ENCODE measurements at places on chromosomes 1 and 21.
A peak's percentile ranks its signal among the peaks of the same experiment; 100 is the strongest.

- DNase-seq, result no peak
Measured at GRCh38 chr1:58013237-58013636, 533.3 kb downstream of the OMA1 start.

DNA sequence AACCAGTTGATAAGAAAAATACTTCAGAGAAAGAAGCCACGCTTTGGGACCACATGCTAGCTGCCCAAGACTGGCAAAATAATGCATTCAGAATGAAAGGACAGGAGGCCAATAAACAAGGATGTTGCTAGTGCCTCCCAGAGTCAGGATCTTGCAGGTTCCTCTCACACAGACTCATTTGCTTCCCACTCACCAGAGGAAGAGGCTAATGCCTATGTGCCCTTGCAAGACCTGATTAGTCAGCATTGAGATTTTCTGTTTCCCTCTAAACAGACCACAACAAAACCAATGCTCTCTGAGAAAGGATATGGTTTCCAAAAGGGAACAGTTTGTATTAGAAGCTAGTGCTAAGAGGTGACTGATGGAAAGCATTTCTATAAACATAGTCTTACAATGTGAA is 85.7 kb downstream of the NRDC start:
- DNase-seq, result peak; percentile 88

GRCh38 chr1:209172286-209172685 is 411.2 kb upstream of the CAMK1G start:
- no peak for DNase-seq

- DNase-seq, result no peak
Measured at GRCh38 chr21:33418691-33419090, 15.5 kb downstream of the IFNGR2 start.

- DNase-seq, result no peak
Measured at GRCh38 chr1:171919891-171920887, 78.9 kb downstream of the DNM3 start.

GRCh38 chr1:38776466-38777065 is 83.0 kb downstream of the RRAGC start:
- DNase-seq, result no peak

- DNase-seq, result peak; percentile 95
Measured at GRCh38 chr1:41109310-41110197, 88.0 kb upstream of the SLFNL1 start.

GRCh38 chr1:165235777-165236291 is 120.7 kb downstream of the LMX1A start:
- DNase-seq, result no peak

GRCh38 chr1:201591981-201592380 is 53.1 kb downstream of the NAV1 start:
- no peak for DNase-seq

DNA sequence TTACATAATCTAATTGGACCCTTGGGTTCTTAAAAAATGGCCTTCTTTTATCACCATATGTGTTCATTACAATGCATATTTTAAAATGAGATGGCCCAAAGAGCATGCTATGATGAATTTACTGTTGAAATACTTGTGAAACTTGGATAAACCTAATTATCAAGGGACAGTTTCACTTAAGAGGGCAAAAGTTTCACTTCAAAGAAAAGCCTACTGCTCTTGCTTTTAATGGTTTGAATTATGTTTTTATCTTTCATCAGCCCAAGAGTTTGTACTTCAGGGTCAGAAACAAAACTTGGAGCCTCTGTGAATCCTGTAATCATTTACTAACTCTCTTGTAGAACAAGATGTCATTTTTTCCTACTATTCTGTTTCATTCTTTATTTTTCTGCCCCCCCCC is 32.3 kb downstream of the POU2F1 start:
- no peak for DNase-seq

DNA sequence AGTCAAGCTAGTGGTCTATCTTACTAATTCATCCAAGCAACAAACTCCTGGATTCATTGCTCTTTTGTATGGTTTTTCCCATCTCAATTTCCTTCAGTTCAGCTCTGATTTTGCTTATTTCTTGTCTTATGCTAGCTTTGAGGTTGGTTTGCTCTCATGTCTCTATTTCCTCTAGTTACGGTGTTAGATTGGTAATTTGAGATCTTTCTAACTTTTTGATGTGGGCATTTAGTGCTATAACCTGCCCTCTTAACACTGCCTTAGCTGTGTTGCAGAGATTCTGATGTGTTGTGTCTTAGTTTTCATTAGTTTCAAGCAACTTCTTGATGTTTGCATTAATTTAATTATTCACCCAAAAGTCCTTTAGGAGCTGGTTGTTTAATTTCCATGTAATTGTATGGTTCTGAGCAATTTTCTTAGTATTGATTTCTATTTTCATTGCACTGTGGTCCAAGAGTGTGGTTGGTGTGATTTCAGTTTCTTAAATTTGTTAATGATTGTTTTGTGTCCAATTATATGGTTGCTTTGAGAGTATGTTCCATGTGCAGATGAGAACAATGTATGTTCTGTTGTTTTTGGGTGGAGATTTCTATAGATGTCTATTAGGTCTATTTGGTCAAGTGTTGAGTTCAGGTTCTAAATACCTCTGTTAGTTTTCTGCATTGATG is 154.6 kb downstream of the PLPPR5 start:
- no peak for DNase-seq

DNA sequence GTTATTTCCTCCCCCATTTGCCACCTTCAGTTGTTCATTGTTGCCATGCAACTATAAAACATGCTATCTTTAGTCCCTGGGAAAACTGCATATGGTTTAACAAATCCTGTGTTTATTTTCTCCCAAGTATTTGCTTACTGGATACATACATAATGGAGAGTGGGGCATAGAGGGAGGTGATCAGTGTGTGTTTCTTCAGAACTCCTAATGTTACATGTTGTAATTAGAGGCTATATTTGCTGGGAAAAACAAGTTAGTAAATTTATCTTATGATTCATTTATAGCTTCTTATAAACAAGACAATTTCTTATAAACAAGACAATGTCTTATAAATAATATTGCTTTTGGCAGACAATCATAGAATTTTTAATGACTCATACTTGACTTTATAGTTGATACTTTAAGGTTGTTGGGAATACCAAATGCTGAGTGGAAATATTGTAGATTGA is 7.3 kb upstream of the GIPC2 start:
- DNase-seq, result peak; percentile 83

- peak; percentile 1 for DNase-seq
Measured at GRCh38 chr1:100134872-100135271, 1.9 kb downstream of the TRMT13 start.

DNA sequence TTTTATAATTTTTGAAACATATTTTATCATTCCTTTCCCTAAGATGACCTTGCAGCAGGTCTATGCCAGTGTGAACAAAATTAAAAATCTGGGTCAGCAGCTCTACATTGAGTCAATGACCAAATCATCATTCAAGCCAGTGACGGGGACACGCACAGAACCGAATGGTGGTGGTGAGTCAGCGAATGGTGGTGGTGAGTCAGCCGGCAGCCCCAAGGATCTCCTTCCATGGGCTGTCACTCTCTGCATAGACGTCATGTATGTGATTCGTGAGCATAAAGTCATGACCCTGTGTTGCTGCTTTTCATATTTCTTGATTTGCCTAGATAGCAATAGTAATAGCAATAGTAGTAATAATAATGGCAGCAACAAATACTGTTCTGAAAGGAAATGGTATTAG is 26.3 kb downstream of the PER3 start:
- DNase-seq, result peak; percentile 96

- no peak for DNase-seq
Measured at GRCh38 chr1:207088701-207089626, at the start of gene C4BPB. Gene C4BPB, plus strand, starts transcription at chr1:207088860. Its CDS starts 672 bp downstream, at chr1:207089532.

DNA sequence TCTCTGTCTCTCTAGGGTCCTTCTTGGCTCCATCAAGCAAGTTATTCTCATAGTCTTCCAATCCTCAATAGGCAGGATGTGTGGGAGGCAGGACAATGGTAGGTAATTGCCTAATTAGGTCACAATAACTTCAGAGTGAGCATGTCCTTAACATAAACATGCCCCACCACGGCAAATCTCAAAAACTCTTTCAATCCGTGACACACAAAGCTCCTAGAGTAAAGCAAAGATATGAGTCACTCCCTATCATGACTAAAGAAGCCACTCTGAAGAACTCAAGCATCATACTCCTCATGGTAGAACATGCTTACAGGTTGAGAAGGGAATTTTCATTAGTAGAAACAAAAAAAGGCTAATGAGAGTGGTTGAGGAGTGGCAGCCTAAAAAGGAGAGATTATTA is 4.9 kb downstream of the HAO2 start:
- peak; percentile 31 for DNase-seq

DNA sequence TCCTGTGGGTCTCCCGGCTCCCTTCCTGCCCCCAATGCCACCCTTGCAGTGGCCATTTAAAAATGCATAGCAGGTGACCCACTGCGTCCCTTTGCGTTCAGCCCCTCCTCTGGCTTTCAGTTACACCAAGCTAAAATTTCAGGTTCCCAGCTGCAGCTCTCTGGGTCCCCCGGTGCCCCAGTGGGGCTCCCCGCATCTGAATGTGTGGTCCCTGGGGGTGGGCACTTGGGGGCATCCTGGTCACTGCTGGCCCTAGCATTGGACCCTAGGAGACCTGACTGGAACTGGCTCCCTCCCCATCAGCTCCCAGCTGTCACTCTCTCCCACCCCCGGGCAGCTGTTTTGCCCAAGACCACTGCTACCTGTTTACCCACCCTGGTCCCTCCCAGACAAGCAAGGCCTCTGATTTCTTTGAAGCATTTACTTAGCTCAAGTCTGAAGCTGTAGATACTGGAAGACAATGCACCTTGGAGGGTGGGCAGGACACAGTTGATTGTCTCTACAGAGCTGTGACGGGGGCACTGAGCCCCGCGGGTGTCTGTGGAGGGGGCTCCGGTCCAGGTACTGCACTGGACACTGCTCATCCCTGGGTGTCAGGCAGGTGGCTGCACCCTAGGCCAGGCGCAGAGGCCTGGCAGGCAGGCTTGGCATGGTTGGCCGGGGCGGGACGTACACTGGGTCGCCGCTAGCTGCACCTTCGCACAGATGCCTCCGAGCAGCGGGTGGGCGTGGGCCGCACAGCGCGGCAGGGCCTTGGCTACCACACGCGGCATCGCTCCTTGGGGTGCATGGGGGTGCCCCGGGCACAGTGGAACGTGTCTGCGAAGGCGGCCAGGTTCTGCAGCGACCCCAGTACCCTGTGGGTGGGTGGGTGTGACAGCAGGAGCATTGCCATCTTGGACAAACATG is 3.9 kb downstream of the PRXL2B start:
- no peak for DNase-seq

GRCh38 chr1:205495237-205495823 is 9.1 kb upstream of the CDK18 start:
- DNase-seq, result no peak

DNA sequence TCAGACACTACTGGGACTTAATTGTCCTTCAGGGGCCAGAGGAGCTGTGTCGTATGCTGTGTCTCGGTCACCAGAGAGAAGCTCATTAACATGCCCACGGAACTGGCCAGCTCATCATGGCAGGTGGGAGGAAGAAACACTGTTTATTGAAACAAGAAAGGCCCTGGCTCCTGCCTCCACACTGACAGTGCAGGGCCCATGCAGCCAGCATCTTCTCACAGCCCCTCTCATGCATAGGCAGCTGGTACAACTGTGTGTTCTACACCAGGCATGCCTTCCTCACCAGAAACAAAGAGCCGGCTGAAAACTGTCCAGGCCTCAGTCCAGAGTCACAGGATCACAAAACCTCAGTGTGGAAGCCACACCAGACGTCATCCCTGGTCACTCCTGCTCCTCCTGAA is 106.0 kb downstream of the UBE2U start:
- no peak for DNase-seq

- no peak for DNase-seq
Measured at GRCh38 chr21:15227919-15228318, 163.1 kb upstream of the NRIP1 start.

DNA sequence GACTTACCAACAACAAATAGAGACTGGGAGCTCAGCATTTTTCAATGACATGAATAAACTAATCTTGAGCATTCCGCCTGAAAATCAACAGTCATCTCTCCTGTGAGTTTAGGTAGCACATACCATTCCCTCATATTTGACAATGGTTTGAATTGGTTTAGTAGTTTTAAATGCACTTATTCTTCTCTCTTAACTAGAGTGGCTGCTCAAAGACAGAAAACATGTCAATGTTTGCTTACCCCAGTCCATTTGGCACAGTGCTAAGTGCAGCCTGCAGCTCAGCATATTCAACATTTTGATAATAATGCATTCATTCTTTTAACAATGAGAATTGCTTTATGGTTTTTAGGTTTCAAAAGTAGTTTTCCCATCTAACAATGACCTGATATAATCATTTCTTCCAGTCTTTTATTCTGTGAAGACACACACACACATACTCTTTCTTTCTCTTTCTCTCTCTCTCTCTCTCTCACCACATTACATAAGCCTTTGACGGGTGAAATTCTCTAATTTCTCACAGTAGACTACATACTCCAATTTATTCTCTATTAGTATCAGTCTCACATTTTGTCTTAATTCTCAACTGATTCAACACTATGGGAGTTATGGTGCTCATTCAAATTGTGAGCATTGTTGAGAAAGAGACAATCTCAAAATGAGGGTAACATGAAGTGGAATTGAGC is 432.3 kb downstream of the LRRIQ3 start:
- DNase-seq, result no peak

- DNase-seq, result no peak
Measured at GRCh38 chr1:99992044-99992722, 22.4 kb downstream of the SLC35A3 start.

- no peak for DNase-seq
Measured at GRCh38 chr1:5493851-5494311, 498.3 kb downstream of the NPHP4 start.

DNA sequence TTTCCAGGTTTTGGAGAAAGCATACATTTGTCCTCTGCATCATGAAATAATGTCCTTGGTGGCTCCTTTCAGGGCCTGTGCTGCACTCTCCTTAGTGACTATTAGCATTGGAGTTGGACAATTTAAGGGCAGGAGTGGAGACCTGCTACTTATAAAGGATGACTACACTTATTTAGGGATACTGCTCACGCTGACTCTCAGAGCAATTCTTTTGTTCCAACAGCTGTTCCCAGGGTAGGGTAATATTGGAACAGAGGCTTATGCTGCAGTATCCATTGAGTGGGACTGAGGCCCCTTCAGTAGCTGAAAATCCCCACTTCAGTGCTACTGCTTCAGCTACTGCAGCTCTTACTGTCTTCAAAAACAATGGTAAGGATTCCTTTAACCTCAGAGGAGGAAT is 84.6 kb downstream of the GPR88 start:
- no peak for DNase-seq
